SW 1271 (cell line): ENCODE measurements at places on chromosomes 5 and 9.

DNA sequence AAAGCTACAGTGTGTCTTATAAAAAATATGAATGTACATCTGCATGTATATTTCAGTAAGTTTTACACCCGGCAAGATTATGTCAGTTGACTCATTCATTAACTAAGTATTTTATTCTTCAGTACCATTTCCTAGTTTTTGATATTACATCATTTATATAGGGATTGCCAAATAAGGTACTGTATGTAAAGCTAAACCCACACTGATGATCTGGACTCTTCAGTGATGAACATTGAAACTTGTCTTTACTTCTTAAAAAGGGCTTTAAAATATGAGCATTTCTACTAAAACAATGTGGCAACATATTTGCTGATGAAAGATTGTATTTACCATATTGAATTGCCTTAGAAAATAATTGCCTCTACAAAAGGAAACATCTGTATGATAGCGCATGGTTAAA, 151.8 kb upstream of the TLX3 start:
- no peak for DNase-seq

DNA sequence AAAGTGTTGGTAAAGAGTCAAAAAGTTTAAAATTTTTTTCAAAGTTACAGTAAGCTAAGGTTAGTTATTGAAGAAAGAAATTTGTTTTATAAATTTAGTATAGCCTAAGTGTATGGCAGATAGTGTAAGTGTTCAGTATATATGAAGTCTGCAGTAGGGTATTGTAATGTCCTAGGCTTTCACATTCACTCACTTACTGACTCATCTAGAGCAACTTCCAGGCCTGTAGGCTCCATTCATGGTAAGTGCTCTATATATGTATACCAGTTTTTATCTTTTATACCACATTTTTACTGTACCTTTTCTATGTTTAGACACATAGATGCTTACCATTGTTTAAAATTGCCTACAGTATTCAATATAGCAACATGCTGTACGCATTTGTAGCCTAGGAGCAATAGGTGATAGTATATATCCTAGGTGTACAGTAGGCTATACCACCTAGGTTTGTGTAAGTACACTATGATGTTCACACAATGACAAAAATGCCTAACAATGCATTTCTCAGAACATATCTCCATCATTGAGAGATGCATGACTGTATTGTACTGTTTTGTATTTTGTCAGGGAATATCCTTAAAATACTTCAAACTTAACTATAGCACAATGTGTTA, 38.5 kb downstream of the CYSTM1 start:
- no peak for DNase-seq

GRCh38 chr9:33676746-33677505, 118.4 kb upstream of the PRSS3 start:
- DNase-seq = peak; percentile 11

DNA sequence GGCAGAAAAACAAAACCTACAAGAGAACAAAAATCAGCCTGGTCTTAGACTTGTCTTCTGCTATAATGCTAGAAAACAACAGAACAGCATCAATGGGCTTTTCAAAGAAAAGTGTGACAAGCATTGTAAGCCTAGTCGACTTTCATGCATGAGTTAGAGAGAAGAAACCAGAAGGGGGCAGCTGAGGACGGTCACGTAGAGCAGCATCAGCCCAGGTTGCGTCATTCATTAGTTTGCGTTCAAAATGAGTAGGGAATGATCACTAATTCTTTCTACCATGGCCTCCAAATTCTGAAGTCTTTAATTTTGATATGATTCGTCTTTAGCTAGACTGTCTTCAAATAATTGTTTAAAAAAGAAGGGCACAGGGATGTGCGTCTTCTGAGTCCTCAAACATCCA, 4.7 kb upstream of the ISCA1 start:
- DNase-seq = peak; percentile 37

- no peak for DNase-seq
These were observed 1.4 kb downstream of the LRSAM1 start for GRCh38 chr9:127452691-127453090.

- DNase-seq = no peak
These were observed 627.3 kb upstream of the NUDT12 start for GRCh38 chr5:104189909-104190308.

GRCh38 chr5:118577621-118578020, 410.7 kb downstream of the DTWD2 start:
- no peak for DNase-seq

- DNase-seq = no peak
These were observed 198.3 kb downstream of the ERCC6L2 start for GRCh38 chr9:96073531-96074480.

DNA sequence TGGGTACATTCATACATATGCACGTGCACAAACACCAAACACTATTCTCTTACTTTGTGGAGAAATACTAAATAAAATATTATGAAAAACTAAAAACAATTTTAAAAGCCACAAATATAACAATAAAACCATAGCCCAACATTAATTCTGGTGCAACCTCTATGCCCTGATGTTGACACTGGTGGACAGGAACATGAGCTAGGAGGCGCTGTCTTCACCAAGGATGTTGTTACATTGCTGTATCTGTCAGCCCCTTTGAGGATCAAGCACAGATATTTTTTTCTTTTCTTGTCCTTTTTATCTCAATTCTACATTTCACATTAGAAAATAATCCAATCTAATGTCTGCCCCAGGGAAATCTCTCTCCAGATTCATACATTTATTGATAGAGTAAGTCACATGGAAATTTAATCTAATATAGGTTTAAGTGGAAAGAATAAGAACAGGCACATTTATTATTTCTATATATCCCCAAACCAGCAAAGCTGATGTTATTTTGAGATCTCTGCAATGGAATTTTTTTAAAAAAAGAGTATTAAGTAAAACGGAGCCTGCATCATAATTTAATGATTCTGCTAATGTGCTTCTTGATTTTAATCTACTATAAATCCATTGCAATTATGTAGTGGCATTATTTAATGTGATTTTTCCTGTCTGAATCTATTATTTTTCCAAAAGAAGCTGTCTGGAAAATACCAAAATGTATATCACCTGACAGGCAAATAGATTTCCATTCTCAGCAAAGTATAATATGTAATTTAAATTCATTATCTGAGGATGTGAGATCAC, 716.5 kb downstream of the MTRR start:
- no peak for DNase-seq

GRCh38 chr9:127361561-127361960, 35.4 kb upstream of the SLC2A8 start:
- no peak for DNase-seq

DNA sequence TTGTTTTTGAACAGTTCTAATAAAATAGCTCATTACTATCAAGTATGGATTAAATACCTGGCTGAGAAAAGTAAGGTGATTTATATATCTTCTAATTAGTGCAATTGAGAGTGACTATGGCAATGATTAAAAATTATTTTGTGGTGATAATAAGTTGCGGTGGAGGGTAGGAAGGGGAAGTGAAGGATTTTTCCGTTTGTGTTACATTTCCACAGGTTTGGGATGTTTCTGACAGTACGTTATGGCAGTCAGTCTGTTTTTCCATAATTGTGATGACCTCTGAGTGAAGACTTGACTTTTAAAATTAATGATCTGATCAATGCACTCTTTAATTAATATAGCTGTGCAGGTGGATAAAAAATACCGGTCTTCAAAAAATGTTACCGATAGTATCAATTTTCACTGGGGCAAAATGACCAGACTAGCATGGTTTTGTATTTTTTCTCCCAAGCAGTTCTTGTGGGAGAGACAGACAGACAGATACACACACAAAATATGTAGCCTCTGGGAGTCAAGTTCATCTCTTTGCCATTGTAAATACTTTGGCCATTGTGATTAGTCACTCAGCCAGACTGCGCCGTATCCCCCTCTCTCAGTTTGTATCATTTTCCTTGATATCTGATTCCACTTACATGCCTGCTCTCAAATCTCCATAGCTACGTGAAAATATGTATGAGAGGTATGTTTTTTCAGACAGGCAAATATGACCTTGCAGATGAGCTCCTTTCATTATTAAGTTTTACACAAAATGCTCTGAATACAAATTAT, 60.2 kb downstream of the ARHGAP26 start:
- no peak for DNase-seq

GRCh38 chr5:16665601-16666000, 48.8 kb upstream of the RETREG1 start:
- no peak for DNase-seq

- DNase-seq = no peak
These were observed 553.8 kb downstream of the PTPRD start for GRCh38 chr9:10059044-10059443.

DNA sequence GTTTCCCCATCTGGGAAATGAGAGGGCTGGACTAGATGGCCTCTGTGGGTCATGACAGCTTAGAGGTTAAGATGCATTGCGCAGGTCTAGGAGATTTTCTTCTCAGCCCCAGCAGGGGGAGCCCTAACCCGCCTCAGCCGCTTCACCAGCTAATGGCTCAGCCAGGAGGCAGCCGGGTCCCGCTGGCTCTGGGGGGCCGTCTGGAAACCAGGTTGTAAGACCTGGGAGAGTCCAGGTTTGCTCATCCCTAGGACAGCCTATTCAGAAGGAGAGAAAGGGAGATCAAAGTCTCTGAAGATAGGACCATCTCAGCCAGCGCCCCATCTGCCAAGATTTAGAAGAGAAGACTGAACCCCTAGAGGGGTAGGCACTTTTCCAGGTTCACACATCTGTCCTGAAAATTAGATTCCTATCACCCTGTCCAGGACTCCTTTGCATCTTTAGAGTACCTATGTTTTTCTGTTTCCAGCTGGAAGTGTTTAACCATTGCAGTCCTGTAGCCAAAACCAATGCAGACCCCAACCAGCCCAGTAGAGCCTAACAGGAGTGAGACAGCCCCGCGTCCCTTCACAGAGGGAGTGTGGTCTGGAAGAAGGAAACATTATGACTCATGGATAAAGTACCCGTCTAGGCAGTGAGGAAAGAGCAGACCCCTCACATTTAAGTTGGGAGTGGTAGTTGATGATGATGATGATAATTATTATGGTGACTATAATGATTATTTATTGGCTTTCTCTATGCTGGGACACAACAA, 27.5 kb downstream of the SPARC start:
- DNase-seq = peak; percentile 24

DNA sequence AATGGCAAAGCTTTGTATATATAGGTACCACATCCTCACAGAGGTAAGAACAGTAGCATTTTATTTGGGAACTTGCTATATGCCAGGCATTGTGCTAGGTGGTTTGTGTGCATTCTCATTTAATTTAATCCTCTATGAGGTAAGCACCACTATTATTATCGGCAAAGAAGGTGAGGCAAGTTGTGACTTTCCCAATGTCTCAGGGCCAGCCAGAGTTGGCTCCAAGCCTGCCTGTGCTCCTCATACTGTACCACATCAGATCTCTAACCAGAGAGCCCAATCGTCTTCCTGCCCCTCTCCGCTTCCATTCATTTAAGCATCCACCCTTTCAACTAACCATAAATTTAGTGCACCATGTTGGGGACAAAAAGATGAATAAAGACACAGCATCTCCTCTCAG, 55.1 kb downstream of the NIPSNAP3B start:
- DNase-seq = no peak

DNA sequence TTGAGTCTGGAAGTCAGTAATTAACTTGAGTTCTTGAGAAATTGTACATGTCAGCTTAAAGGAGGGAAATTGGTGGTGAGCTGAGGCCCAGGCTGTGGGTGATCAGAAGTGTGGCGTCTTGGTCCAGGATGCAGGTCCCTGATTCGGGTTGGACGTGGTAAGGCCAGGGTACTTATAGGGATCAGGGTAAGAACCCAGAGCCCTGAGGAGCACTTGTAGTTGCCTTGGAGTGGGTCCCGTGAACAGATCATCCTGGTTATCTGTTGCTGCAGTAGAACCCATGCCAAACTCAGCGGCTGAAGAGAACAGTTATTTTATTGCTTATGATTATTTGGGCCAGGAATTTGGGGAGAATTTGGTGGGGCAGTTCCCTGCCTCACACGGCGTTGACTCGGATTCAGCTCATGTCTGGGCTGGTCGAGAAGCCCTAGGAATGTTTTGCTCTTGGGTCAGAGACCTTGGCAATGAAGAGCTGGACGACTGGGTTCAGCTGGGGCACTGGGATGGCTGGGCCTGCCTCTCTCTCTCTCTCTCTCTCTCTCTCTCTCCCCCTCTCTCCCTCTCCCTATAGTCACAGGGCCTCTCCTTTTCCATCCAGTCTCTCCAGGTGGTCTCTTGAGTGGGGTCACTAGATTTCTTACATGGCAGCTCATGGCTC, 73.1 kb downstream of the PDZD2 start:
- no peak for DNase-seq

DNA sequence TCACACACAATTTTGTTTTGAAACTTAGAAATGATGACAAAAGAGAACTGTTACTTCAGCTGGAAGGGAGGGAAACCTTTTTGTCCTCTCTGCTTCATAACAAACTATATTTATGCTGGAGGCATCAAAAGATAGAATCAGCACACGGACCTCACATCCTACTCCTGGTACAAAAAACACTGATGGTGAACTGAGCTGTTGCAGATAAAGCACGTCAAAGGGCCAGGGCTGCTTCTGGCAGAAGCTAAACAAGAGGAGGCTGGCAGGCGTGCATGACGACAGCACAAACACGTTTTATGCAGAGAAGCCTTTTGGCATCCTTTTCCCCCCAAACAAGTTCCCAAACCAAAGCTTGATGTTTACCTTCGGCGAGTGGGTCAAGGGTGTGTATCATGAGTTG, 169.6 kb downstream of the SLC24A2 start:
- DNase-seq = no peak

DNA sequence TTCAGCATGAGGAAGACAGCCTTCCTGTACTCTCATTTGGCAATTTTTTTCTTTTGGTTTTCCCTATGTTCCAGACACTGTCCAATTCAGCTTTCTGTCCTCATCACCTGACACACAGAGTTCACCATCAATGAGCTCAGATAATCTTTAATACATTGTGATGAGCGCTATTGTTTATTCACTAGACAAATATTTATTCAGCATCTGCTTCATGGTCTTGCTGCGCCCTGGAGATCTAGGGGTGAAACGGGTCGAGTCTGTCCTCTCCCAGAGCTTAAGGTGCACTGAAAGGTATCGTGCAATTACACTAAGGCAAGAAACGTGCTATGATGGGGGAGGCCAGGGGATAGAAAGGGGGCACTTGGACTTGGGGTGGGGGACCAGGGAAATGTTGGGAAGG, 281.6 kb downstream of the ZSWIM6 start:
- DNase-seq = no peak
